PC-3 (cell line): ENCODE measurements at places on chromosomes 7 and 10.

DNA sequence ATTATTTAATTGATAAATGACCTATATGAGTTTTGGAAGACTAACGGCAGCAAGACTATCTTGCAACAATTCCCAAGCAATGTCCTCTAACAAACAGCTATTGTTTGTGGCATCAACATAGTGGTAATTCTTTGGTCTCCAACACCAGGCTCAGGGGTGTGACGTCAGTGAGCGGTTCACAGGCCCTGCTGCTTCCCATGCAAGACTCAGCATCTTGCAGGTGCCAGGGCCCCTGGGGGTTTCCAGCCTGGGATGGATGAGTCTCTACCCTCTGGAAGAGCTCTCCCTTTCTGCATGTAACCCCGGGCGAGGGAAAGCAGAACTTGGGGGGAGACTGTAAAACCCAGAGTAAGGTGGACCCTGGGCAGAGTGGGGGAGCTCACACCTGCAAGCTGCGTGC lies 164.7 kb downstream of the ACTR3B start:
- no peaks in the 10 kb centered on the region for H3K4me1 ChIP-seq
- no peak overlapping the region for H3K27ac ChIP-seq
- H3K27me3 ChIP-seq, result peaks cover 27% of the 10 kb centered on the region

DNA sequence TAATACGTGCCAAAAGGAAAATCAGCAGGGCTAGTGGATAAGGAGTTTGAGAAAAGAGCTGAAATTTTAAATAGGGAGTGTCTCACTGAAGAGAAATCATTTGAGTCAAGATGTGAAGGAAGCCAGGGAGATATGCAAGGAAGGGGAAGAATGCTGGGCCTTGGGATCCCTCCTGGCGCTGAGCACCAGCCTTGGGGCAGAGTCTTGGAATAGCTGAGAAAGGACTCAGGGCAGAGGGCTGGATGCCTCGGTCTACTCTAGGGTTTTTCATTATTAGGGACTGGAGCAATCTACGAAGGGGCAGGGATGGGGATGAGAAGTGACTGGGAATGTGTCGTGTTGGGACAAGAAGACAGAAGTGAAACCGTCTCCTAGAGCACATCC lies 484 bp downstream of the ZWINT start:
- no peaks in the 10 kb centered on the region for H3K27me3 ChIP-seq
- H3K4me3 ChIP-seq, result peak overlapping the region; percentile 80
- H3K27ac ChIP-seq, result 0 out of 2 replicates have a peak overlapping the region, but pooled peaks have one; percentile 1
- no peak for DNase-seq

DNA sequence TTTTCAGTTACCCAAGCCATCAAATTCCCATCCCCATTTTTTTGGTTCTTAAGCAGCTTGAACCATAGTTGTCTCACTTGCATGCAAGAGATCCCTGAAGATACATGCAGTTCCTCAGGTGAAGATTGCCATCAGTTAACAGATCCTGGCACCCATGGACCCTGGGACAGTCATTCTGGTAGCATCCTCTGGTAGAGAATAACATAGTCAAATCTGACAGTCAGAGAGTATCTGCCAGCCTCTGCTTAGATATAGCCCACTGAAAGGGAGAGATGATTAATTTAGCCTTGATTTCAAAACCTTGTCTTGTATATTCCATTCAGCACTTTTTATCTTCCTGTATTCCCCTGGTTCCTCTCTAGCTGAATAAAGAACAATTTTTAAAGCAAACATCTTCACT lies 280.4 kb downstream of the KCNMA1 start:
- no peak overlapping the region for H3K4me3 ChIP-seq
- peak overlapping the region; percentile 86 for H3K27ac ChIP-seq
- no peak for DNase-seq
- H3K36me3 ChIP-seq, result peaks cover 5% of the 10 kb centered on the region; the same call in 1 of the 2 replicates
- no peaks in the 10 kb centered on the region for H3K27me3 ChIP-seq

- H3K27ac ChIP-seq, result no peak overlapping the region
- H3K4me3 ChIP-seq, result no peak overlapping the region
- no peaks in the 10 kb centered on the region for H3K36me3 ChIP-seq
These were observed 76.3 kb downstream of the CLIP2 start for GRCh38 chr7:74365322-74366022.

- no peak for DNase-seq
- H3K27ac ChIP-seq, result no peak overlapping the region
- H3K36me3 ChIP-seq, result no peaks in the 10 kb centered on the region
- no peaks in the 10 kb centered on the region for H3K27me3 ChIP-seq
- H3K4me1 ChIP-seq, result peaks cover 17% of the 10 kb centered on the region
These were observed 55.8 kb downstream of the HBP1 start for GRCh38 chr7:107224374-107225223.

GRCh38 chr10:84352251-84352842 lies 24.0 kb downstream of the CCSER2 start:
- peaks cover 7% of the 10 kb centered on the region; the same call in 1 of the 2 replicates for H3K4me1 ChIP-seq
- no peaks in the 10 kb centered on the region for H3K36me3 ChIP-seq
- peak; percentile 67 for DNase-seq
- H3K4me3 ChIP-seq, result no peak overlapping the region
- H3K27me3 ChIP-seq, result no peaks in the 10 kb centered on the region
